ENCODE measurements at places on chromosomes 4 and X.

DNA sequence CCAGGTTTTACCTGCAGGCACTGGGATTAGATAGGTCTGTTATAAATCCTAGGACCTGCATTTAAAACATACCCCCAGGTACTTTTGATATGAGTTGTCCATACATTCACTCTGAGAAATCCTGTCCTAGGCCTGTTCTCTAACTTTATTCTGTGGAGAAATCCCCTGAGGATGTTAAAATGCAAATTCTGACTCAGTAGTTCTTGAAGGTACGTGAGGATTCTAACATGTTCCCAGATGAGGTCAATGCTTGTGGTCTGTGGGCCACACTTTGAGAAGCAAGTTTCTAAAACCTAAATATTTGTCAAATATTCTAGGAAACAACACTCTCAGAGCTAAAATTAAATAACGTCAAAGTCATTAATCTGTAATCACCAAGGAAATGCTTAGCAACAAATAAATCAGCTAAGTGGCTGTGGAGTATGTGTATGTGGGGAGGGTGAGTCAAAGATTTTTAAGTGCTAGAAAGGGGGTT, 101.3 kb upstream of the MAGEB16 start:
- no peak for DNase-seq

GRCh38 chr4:56971383-56971782, 6.0 kb downstream of the NOA1 start:
- DNase-seq, result no peak

- DNase-seq, result no peak
Measured at GRCh38 chrX:98409867-98410266, 1526.2 kb downstream of the RPA4 start.

DNA sequence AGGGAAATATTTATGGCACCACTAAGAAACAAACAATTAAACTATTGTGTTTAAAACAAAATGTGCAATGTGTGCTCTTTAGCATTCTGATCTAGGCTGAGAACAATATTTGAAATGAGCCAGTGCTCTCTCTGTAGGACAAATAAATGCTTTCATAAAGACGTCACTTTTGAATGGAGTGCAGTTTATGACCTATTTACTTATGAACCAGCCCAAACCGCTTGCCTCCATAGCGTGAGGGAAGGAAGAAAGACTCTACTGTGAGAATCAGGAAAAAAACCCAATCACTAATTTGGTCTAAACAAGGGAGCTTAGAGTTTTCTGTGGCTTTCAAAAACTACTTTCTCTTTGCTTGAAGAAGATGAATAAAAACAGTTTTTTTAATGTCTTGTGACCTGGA, 39.4 kb downstream of the SAT1 start:
- no peak for DNase-seq

- no peak for DNase-seq
Measured at GRCh38 chrX:30495468-30495867, 82.1 kb downstream of the TASL start.

DNA sequence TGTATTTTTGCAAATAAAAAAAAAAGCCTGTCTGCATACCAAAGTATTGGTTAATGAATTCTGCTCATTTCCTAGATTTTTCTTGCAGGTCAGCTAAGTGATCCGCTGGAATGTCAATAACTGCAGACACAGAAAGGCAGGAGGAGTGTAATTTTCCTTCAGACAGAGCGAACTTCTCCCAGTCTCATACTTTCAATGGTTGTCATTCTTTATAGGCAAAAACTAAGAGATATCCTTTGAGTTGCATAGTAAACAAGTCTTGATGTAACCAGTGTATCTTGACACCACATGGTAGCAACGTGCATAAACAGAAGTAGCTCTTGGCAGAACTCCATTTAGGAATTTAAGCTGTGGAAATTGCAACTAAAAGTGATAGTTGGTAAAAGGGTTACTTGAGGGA, 8.2 kb downstream of the CAPN6 start:
- DNase-seq, result no peak

GRCh38 chrX:138287205-138287877, 424.2 kb downstream of the FGF13 start:
- DNase-seq, result no peak

- DNase-seq, result no peak
Measured at GRCh38 chr4:24224446-24224845, 334.6 kb upstream of the PPARGC1A start.

GRCh38 chrX:151801980-151802379, 67.4 kb downstream of the CNGA2 start:
- no peak for DNase-seq

- no peak for DNase-seq
Measured at GRCh38 chr4:163544407-163545038, 50.0 kb downstream of the TMA16 start.

- DNase-seq, result no peak
Measured at GRCh38 chr4:110062166-110062565, 136.2 kb downstream of the ELOVL6 start.

DNA sequence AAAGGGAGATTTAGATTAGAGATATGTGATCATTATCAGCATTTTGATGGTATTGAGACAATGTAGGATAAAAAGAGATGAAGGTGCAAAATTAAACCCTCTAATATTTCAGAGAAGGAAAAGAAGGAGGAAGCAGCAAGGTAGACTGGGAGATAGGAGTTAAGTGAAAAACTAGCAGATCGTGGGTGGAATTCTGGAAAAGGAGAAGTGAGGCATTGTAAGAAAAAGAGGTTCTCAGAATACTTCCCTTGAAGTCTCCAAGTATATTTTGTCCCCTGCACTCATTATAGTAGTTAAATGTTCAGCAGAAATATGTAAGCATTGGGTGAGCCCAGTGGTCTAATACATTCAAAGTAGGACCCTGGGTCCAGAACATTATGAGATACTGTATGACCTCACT, 30.3 kb downstream of the COPS4 start:
- DNase-seq, result no peak

- DNase-seq, result no peak
Measured at GRCh38 chr4:68272860-68273259, 27.4 kb upstream of the TMPRSS11B start.

GRCh38 chr4:57195622-57196021, 85.4 kb upstream of the IGFBP7 start:
- no peak for DNase-seq

DNA sequence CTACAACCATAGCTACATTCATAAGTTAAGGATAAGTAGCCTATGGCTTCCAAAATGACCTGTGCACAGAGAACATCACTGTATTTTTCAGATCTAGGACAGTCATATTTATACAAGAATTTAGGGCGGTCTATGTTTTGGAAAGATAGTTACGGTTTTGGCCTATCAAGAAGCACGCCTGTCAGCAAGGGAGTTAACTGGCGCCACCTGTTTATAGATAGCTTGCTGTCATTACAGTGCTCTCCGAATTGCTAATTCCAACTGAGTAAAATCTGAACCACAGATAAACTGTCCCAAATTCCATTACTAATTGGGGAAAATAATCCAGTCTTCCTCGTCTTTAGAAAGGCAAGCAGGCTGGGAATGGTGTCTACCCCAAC, 646 bp downstream of the ABCB7 start:
- DNase-seq, result no peak

GRCh38 chr4:55069248-55069647, 56.1 kb downstream of the KDR start:
- no peak for DNase-seq

DNA sequence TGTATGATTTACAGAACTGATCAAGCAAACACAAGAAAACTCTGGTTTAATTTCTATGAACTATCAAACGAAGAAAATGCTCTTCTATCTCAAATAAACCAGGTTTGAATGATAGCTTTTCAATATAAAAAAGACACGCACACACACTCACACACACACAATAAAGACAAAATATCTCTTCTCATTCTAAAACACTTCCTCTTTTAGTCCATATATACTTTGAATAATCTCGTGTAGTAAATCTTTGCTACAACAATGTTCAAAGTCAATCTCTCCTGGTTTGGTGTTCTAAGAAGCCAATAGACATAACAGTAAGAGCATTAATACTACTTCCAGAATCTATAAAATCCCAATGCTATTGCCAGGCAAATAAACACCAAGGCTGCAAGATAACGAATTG, 13.3 kb downstream of the CXCL2 start:
- no peak for DNase-seq

DNA sequence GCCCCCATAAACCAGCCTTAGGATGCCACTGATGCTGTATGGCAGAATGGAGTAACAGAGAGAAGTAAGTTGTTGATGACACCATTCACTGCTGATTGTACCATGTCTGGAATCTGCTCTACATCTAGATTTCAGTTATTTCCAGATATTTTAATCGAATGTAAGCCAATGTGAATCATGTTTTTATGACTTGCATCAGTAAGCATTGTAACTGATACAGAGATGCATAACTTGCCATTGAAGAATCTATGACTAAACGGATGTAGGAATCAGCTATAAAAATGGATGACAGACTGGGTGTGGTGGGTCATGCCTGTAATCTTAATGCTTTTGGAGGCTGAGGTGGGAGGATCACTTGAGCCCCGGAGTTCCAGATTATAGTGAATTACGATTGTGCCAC, 161.0 kb upstream of the GATB start:
- peak; percentile 56 for DNase-seq

- DNase-seq, result no peak
Measured at GRCh38 chr4:38088321-38088720, 128.1 kb downstream of the PTTG2 start.

GRCh38 chr4:42331914-42332368, 65.3 kb upstream of the SHISA3 start:
- peak; percentile 11 for DNase-seq

DNA sequence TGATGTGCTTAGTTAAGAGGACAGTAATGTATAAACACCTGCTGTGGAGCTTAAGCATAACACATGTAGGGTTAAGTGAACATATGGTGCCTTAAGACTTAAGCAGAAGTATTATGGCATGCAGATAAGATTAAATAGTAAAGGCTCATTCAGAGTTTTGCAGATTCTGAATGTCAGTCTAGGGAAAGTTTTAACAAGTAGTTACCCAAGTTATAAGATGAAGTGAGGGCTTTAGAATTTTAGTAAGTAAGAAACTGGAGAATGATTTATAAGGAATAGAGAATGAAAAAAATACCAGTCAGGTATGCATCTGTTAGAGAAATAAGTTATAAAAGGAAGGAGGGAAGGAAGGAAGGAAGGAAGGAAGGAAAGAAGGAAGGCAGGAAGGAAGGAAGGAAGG, 902.1 kb downstream of the TRAM1L1 start:
- no peak for DNase-seq

GRCh38 chr4:182369211-182369610, 126.0 kb downstream of the TENM3 start:
- DNase-seq, result no peak

- DNase-seq, result no peak
Measured at GRCh38 chr4:114286262-114286810, 306.9 kb upstream of the ARSJ start.

DNA sequence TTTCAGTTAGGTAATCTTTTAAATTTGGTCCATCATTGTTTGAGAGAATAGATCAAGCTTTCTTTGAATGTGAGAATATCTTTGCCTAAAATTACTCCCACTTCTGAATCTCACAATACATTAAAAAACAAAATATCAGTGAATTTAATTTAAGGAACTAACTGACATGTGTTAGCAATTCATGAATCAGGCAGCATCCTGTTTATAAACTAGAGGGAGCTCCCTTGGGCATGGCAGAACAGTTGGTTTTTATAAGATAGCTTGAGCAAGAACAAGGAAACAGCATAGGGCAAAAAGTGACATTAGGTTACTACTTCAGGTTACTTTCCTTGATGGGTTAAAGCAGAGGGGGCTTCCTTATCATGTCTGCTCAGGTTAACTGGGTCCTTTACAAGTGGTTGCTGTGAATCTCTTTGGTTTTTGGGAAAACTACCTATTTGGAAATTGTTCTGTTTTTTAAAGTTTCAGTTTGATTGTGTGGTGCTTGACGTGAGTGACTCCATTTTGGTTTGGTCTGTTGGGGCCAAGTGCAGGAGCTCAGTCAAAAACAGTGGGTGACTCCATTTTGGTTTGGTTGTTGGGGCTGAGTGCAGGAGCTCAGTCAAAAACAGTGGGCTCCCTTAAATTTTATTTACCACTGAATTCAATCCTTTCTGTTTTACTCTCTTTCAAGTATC, 68.0 kb downstream of the PPEF2 start:
- DNase-seq, result no peak

All from HS-27A (cell line).